Activated effector memory CD4-positive, alpha-beta T cell treated with Interleukin-2 at 50 U/mL for 16 hours (primary cell): ENCODE measurements at places on chromosomes 6 and 20.

DNA sequence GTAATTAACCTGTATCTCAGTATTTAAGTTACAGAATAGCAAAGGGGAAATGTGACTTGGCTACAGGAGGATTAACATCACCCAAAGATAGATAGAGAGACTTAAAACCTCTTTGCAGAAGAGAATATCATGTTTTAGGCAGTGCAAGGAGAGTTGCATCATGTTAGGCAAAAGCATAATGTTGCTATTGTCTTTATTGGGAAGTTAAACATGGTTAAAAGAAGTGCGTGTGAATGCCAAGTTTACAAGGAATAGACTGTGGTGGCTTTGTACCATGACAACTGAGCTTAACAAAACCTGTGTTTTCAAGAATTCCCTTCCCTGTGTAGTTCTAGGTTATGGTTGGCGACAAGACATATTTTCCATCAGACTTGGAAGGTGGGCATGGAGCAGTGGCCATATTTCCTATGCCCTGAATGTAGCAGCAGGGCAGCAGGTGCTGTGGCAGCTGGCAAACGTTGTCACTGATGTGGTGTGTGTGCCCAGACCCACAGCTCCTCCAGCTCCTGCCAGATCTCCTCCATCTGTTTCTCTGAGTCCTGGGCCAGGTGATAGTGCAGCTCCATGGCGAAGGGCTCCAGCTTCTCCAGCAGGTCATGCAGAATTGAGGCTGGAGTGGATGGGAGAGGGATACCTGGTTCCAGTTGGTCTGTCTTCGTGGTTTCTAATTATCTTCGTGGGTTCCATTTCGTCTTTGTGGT, 163.3 kb downstream of the QRSL1 start:
- DNase-seq, result no peak

- no peak for DNase-seq
Measured at GRCh38 chr6:88810089-88810488, 153.3 kb downstream of the RNGTT start.

DNA sequence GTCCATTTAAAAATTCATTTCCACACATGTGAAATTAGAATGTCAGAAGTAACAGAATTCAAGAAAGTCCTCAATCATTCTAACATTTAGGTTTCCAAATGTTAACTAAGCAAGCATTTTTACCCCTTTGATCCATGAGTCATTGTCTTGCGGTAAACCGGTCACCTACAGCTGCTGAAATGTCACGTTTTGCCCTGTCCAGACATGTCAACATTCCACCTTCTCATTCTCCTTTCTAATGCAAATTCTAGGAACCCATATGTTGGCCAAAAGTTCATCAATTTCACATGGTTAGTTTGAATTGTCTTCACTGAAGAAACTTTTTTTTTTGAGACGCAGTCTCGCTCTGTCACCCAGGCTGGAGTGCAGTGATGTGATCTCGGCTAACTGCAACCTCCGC, 117.2 kb downstream of the IPCEF1 start:
- DNase-seq, result no peak

- no peak for DNase-seq
Measured at GRCh38 chr6:106486236-106486635, 125.7 kb downstream of the CRYBG1 start.

DNA sequence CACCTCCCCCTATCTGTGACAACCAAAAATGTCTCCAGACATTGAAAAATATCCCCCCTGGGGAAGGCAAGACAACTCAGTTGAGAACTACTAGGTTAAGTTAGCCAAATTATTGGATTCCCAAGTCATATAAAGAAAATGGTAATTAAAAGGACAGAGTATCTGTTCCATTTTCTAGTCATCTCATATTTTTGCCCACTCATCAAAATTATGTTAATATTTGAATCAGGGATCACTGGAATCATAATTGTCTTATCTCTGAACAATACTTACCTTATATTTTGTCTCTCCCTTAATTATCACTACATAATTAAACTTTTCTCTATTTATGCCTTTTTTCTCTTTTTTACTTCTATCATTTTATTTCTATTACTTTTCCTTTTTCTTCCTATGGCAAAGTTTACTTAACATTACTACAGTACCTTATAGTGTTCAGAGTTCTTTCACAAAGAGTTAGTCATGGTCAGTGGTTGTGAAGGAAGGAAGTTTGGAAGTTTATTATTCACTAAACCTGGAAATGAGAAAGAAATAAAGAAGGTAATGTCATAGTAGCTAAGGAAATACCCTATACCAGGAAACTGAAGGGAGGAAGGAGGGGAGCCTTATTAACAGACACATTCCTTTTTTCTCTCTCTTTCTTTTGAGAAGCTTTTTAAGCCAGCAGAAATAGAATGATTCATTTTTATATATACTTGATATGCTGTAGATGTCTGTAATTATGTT, 332.9 kb downstream of the COL12A1 start:
- DNase-seq, result no peak

DNA sequence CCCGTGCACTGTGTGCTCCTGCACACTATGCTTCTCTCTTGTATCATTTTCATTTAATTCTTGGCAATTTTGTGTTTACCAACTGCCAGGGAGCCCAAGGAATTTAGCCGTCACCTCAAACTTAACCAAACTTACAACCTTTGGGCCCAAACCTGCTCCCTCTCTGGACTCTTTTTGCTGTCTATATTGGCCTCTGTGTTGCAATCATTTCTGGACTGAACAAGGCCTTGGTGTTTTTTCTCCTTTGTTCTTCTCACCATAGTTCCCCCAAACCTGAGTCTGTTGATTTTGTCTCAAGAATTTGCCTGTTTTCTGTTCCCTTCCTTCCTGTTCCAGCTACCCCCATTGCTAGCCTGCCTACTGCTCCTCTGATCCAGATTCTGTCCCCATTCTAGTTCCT, 19.2 kb downstream of the DCBLD1 start:
- DNase-seq, result no peak

GRCh38 chr6:9789201-9789600, 625.7 kb downstream of the TFAP2A start:
- no peak for DNase-seq

DNA sequence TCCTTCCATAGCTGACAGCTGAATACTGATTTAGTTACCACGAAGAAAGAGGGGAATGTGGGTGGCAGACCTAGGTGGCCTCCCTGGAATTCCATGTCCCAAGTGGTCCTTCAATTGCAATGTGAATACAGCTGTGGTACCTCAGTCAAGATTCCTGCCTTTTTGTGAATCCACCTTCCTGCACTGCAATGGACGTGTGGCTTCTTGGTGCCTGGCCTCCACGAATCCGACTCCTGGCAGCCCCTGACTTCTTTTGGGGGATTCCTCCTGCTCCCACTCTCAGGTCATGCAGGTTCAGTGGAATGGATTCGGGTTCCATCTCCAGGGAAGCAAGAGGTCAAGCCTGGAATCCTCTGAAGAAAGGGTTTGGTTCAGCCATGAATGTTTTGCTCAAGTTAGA, 117.8 kb downstream of the DACT2 start:
- DNase-seq, result no peak
